Caudate nucleus (tissue), 63 donors: ENCODE measurements at places on chromosomes 13 and 19.

- no peak for DNase-seq
Measured at GRCh38 chr13:105363261-105364190, 1171.9 kb downstream of the EFNB2 start.

DNA sequence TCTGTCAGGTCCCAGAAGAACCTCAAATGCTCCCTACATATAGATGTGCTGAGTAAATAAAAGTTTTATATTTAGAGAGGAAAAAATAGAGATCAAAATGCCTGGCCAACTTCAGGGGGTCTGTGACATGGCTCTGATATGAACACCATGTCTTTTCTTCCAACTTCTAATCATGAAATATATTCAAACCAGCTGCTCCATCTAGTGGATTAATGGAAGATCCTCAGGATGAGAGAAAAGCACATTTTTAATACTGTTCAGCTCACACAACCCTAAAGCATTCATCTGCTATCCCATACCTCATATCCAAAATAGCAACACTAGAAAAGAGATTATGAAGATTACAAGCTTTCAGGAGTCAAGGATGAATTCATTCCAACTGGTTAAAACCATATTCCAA, 56.0 kb upstream of the DOCK9 start:
- DNase-seq, result no peak

- DNase-seq, result no peak
Measured at GRCh38 chr19:32195706-32196610, 149.5 kb upstream of the ZNF507 start.

- no peak for DNase-seq
Measured at GRCh38 chr19:49862391-49863253, 4.8 kb downstream of the PNKP start.

GRCh38 chr13:64256751-64257150, 2841.1 kb upstream of the PCDH20 start:
- no peak for DNase-seq
